ENCODE measurements at places on chromosomes 16 and 17. TPM values are rescaled to one million over a fixed set of nuclear protein-coding genes. Genes with fewer than 3 reads are reported as not detected.

GRCh38 chr17:67469208-67469980 is 92.3 kb downstream of the PITPNC1 start:
- no peak overlapping the region for H3K4me3 ChIP-seq
- peaks cover 28% of the 10 kb centered on the region for H3K4me1 ChIP-seq
- no peak for DNase-seq
- no peaks in the 10 kb centered on the region for H3K27me3 ChIP-seq

DNA sequence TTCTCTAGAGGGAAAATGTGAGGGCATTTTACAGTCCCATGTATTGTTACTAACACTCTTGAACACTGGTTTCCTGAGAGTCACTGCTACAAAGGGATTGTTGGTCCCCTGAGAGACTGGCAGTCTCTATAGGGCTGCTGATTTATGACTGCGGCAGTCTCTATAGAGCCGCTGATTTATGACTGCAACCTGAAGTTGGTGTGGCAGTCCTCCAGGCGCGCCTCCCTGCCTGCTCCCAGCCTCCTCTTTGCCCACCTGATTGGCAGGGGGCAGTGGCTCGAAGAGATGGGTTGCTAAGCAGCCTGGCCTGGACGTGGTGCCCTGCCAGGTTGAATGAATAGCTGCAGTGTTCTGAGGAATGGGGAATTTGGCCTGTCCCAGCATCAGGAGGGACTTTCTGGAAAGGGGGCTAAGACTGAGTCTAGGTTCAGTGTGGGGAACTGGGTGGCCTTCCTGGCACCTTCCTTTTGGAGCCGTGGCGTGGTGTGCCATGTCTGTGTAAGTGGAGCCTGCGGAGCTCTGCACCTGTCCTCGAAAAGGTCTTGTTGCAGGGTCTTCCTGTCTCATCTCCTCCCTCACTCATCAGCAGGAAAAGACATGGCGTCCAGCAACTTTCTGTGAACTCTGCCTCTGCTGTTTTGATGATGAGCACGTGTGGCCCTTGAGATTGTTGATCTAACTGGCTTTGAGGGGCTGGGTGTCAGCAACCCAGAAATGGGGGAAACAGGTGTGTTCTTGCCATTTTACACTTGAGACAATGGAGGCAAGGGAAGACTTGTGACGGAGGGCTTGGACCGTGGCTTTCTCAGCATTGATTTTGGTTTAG is 24.9 kb downstream of the SAP30BP start:
- H3K27me3 ChIP-seq, result no peaks in the 10 kb centered on the region
- H3K27ac ChIP-seq, result peak overlapping the region; percentile 99
- DNase-seq, result peak; percentile 93
- no peak overlapping the region for H3K4me3 ChIP-seq
- peaks cover 42% of the 10 kb centered on the region for H3K36me3 ChIP-seq
- H3K4me1 ChIP-seq, result peaks cover 92% of the 10 kb centered on the region

GRCh38 chr16:87062569-87063442 is 254.4 kb downstream of the C16orf95 start:
- H3K4me1 ChIP-seq, result peaks cover 8% of the 10 kb centered on the region
- peak overlapping the region; percentile 78 for H3K27ac ChIP-seq
- peak overlapping the region; percentile 39 for H3K4me3 ChIP-seq
- DNase-seq, result peak; percentile 83
- H3K36me3 ChIP-seq, result no peaks in the 10 kb centered on the region
- H3K27me3 ChIP-seq, result peaks cover 40% of the 10 kb centered on the region

GRCh38 chr17:38602956-38603785 is 2.6 kb downstream of the SRCIN1 start:
- peak overlapping the region; percentile 33 for H3K27ac ChIP-seq
- peaks cover 74% of the 10 kb centered on the region for H3K4me1 ChIP-seq
- H3K36me3 ChIP-seq, result peaks cover 8% of the 10 kb centered on the region
- peak overlapping the region; percentile 12 for H3K4me3 ChIP-seq

GRCh38 chr16:85623250-85623649 is 10.1 kb downstream of the GSE1 start:
- DNase-seq, result no peak
- H3K4me1 ChIP-seq, result peaks cover 59% of the 10 kb centered on the region
- no peak overlapping the region for H3K27ac ChIP-seq
- H3K36me3 ChIP-seq, result peaks cover 35% of the 10 kb centered on the region

DNA sequence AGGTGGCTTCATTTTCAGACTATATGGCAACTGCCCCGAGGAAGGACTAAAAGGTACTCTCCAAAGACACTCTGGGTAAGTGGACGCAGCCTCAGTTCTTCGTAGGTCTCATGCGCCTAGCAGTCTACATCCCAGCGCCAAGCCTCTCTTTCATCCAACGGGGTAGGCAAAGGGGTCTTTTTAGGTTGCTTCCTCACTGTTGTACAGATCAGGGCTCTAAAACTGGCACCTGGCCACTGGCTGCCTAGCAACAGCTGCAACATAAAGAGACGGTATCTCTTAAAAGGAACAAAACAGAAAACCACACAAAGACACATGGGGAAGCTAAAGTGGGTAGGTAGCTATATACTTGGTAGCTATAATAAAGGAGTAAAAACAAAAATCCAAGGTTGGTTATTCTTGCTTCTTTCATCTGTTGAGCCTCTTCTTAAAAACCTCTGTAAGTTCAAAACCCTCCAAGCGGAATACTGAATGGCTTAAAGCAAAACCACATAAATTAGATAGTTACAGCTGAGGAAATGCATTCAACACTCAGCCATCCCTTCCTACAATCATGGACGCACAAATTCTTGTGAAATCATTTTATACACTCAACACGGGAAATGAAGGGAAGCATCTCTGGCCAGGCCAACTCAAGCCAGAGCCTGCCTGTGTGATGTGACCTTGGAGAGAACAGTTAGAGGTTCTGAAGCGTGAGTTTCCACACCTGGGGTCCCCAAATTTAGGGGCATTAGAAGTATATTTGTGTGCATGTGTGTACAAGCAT is 22.7 kb downstream of the CYTH1 start:
- no peaks in the 10 kb centered on the region for H3K27me3 ChIP-seq
- H3K27ac ChIP-seq, result no peak overlapping the region
- H3K4me3 ChIP-seq, result no peak overlapping the region
- DNase-seq, result peak; percentile 88

- no peaks in the 10 kb centered on the region for H3K27me3 ChIP-seq
- no peaks in the 10 kb centered on the region for H3K4me1 ChIP-seq
- no peak overlapping the region for H3K4me3 ChIP-seq
- no peak overlapping the region for H3K27ac ChIP-seq
Observed at GRCh38 chr17:28128779-28129178, 86.3 kb downstream of the NLK start.

Gene PIK3R6
- 0.94 TPM for total RNA-seq

Gene SPATA22
- total RNA-seq, result 0.44 TPM

Gene WSCD1
- total RNA-seq, result 28.3 TPM

Gene ZP2
- 0.20 TPM for total RNA-seq

Gene ADAM11
- total RNA-seq, result 9.1 TPM

Gene CD300LB
- total RNA-seq, result not detected

Gene PRRT2
- 24.4 TPM for total RNA-seq
